ENCODE measurements at places on chromosomes 6 and 20.

DNA sequence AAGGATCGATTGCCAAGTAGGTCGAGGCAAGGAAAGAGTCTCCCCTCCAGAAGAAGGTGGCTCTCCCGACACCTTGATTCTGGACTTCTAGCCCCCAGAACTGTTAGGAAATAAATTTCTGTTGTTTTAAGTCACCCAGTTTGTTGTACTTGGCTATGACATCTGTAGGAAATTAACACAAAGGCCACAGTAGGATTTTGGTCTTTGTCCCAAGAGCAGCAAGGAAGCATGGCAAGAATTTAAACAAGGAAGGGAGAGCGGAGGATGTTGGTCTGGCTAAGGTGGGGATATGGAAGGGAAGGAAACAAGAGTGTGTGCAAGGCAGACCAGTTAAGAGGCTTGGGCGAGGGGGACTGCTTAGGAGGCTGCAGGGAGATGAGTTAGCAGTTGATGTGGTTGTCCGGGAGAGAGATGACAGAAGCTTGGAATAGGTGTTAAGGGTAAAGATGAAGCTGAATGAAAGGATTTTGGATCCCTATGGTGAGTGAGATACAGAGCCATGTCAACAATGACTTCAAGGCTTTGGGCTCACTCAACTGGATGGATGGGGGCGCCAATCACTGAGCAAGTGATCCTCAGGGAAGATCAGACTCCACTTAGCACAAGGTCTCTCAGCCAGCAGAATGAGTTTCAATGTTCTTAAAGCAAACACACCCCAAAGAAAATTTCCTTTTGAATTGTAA is 140.5 kb upstream of the ZNF217 start:
- no peak for DNase-seq

GRCh38 chr6:113149511-113149910 is 707.6 kb upstream of the MARCKS start:
- DNase-seq = no peak

DNA sequence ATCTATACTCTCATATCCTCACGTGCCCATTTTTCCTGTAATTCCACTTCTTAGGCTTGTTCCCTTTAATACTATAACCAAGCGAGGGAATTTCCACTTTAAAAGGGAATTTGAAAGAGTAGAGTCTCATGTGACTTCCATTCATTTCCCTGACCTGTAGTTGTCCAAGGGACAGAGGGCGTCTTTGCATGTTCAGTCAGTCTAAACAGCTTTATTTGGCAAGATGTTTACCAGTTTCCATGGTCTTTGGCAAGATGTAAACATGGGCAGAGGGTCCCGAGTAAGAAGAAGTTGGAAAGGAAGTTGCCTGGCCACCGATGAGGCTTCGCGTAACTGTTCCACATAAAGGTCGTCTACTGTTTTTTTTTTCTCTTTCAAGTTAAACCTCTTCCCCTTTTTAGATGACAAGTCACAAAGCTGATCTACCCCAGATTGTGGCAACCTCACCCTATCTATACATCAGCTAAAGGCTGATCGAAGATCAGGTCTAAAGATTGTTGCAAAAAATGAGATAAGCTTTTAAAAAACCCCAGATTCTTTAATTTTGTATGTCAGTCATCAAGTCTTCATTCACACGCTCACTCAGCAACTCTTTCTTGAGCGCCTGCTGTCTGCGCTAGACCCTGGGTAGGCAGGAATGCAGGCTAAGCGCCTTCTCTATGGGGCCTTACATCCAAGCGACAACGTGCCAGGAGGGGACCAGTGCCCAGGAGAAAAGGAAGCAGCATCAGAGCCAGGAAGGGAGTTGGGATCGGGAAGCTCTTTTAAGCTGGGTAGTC is 31.7 kb upstream of the CCR6 start:
- DNase-seq = no peak

DNA sequence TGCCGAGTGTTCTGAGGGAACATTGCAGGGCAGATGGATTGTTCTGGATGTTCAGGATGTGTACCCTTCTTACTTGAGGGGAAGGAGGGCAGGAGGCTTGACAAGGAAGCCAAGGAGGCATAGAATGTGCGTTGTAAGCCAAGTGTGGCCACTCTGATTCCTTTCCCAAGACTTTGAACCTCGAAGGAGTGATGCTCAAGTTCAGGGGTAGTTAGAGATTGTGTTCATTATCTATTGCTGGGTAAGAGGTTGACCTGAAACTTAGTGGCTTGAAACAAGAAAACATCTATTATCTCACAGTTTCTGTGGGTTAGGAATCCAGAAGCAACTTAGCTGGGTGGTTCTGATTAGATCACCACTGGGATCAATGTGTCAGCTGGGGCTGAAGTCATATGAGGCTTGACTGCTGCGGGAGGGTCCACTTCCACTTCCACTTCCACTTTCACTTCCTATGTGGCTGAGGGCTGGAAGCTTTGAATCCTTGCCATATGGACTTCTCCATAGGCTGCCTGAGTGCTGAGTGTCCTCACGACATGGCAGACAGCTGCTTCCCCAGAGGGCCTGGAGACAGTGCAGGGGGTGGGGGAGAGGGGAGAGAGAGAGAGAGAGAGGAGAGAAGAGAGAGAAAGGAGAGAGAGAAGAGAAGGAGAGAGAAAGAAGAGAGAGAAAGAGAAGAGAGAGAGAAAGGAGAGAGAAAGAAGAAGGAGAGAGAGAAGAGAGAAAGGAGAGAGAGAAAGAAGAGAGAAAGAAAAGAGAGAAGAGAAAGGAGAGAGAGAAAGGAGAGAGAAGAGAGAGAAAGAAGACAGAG is 6.9 kb upstream of the CD40 start:
- no peak for DNase-seq

- DNase-seq = no peak
Measured at GRCh38 chr6:157984686-157985225, 3.1 kb downstream of the SYNJ2 start.

DNA sequence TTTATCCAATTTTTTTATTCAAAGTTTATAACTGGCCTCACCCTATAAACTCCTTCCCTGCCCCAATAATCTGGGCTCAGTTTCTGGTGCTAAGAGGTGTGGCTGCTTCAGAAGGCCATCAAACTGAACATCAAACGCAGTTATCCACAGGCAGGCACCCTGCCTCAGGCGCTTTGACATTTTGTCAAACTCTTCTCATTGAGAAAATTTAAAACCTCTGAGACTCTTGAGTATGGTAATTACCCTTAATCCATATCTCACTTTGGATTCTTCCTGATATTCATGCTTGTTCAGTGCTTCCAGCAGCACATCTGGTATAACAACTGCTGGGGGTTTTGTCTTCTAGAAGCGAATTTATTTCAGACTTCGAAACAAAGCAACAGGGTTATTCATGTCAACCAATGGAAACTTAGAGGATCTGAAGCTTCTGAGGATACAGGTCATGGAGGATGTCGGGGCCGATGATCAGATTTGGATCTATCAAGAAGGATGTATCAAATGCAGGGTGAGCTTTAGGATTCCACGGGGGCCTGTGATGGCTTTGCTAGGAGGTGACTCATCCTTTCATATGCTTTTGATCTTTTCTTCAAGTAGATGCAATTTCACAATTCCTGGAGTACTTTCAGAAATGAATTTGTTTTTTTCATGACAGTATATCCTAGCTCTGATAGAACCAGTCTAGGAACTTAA is 68.2 kb downstream of the RTN4IP1 start:
- peak; percentile 5 for DNase-seq

GRCh38 chr20:15576411-15576810 is 996.8 kb downstream of the KIF16B start:
- DNase-seq = no peak

DNA sequence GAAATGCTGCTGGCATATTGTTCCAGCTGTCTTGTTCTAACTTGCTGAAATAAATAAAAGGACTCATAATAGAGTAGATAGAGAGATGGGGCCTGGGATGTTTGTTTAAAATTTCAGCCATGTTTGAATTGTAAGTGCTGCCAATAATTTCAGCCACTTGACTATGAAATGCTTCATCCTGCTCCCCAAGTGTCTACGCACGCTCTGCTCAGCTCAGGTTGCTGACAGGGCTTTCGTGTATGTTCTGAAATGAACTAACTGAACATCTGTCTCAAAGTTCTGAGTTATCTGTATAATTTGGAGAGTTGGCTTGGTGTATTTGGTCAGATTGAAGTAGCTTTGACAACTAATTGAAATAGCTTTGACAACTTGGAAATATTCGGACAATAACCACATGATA is 387.8 kb downstream of the BMP2 start:
- DNase-seq = no peak

GRCh38 chr6:5507131-5507681 is 245.9 kb downstream of the FARS2 start:
- no peak for DNase-seq

- DNase-seq = no peak
Measured at GRCh38 chr6:133262804-133263203, 21.6 kb downstream of the EYA4 start.

DNA sequence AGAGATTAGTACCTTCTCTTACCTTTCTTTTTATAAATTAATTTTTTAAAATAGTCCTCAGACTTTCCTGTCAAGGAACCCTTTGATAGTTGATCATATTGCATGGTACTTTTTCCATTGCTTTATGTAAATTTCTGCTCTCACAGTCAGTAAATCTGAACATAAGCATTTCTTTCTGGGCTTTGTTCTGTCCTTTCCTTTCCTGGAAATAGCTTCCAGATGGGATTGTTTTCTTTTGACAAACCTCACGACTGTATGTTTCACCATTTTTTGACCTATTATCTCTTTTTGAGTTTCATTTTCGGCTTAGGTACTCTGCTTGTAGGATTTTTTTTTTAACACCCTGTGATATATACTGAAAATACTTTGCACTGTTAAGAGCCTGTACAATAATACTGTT is 32.6 kb downstream of the UTRN start:
- DNase-seq = no peak

- DNase-seq = peak; percentile 43
Measured at GRCh38 chr20:58891718-58892140, 39.2 kb downstream of the GNAS start.

GRCh38 chr6:71444222-71444621 is 155.6 kb downstream of the OGFRL1 start:
- no peak for DNase-seq

GRCh38 chr20:31569163-31570020 is 35.7 kb upstream of the ID1 start:
- peak; percentile 49 for DNase-seq

- no peak for DNase-seq
Measured at GRCh38 chr6:79605968-79606764, 25.0 kb upstream of the SH3BGRL2 start.

GRCh38 chr6:121951918-121952379 is 447.5 kb upstream of the HSF2 start:
- no peak for DNase-seq

DNA sequence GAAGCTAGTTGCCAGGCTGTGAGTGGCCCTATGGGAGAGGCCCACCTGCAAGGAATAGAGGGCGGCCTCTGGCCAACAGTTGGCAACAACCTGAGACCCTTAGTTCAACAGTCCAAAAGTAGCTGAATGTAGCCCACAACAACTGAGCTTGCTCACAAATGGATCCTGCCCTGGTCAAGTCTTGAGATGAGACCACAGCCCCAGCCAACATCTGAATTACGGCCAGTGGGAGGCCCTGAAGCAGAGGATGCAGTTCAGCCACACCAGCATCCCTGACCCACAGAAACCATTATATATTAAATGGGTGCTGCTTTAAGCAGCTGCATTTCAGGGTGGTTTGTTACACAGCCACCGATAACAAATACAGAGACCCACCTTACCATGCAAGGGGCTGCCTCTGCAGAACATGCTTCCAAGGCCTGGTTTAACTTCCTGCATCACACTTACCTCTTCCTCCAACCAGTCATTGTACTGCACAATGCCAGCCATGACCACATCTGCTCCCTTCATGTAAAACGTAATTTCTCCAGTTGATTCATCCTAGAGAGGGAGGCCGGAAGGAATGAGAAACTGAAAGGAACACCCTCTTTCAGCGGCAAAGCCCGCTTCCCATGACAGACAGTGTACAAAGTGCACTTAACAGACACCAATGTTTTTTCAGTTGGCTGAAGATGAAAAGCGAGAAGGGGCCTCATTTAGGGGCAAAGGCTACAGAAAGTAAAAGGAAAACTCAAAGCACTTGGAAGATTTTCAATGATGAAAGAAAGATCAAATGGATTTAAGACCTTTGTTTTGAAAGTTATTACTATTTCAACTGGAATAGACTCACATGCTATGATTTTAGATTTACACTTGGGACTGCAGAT is 86.2 kb upstream of the NFATC2 start:
- no peak for DNase-seq

GRCh38 chr6:44065443-44066140 is 61.7 kb downstream of the MRPL14 start:
- DNase-seq = no peak

DNA sequence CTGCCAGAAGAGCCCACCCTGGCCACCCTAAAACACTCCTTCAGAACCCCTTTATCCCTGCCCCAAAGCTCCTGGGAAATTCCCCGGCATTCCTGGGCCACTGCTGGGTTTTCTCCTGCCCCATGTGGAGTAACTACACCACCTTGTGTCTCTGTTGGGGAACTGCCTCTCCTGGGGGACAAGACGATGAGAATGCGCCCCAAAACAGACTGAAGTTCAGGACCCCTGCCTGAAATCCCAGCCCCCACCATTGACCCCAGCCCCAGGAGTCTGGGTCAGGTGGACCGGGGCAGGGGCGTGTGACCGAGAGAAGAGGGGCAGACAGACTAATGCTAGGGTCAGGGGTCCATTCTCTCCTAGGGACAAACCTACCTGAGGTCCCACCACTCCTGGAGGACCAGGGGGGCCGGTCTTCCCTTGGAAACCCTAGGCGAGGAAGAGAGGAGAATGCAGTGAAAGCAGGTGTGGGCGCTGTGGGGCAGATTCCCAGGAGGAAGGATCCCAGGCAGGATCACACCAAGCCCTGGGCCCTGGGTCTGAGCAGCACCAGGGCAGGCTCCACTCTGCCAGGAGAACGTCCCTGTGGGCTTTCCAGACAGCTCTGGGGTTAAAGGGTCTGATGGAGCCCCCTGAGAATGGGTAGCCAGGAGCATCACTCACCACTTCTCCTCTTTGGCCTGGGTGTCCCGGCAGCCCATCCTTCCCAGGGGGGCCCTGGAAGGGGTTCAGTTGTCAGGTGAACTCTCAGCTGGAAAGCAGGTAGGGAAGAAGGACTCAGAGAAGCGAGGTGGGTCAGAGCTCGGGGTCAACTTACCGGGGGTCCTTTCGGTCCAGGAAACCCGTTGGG is 19.4 kb downstream of the COL11A2 start:
- DNase-seq = no peak

GRCh38 chr6:30452736-30453507 is 36.4 kb upstream of the HLA-E start:
- DNase-seq = no peak

DNA sequence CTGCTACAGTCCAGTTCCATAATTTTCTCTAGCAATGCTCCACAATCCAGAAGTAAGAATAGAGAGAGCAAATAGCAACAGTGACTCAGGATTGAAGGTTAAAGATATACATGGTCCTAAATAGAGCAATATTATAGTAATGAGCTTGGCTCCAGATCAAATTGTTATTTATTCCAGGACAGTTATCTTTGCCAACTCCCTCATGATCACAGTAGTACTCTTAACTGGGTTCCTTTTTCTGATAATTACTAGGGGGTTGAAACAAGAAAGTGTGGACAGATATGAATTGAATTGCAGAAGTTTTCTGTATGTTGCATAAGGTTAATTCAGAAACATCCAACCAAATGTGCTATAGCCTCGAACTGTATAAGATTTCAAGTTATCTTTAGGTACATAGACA is 11.9 kb downstream of the FAM184A start:
- DNase-seq = no peak
